ENCODE measurements at places on chromosomes 16 and 17.

GRCh38 chr17:17080781-17081180 lies 38.5 kb downstream of the MPRIP start:
- no peak for ATAC-seq

DNA sequence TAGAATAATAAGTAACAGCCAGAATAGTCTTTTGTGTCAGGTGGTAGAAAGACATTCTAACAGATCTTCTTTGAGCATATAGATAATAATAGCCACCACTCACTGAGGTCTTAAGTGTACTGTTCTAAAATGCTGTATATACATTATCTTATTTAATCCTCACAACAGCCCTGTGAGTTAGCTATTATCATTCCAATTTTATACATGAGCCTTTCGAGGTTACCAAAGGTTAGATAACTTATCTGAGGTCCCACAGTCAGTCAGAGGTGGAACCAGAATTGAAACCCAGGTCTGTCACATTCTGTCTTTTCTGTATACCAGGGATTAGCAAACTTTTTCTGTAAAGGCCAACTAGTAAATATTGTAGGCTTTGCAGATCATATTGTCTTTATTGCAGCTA lies 23.2 kb downstream of the REXO5 start:
- ATAC-seq: no peak

GRCh38 chr16:27977966-27978365 lies 85.5 kb downstream of the GSG1L start:
- ATAC-seq: no peak

- no peak for ATAC-seq
Measured at GRCh38 chr16:26742040-26742439, 324.7 kb upstream of the C16orf82 start.

DNA sequence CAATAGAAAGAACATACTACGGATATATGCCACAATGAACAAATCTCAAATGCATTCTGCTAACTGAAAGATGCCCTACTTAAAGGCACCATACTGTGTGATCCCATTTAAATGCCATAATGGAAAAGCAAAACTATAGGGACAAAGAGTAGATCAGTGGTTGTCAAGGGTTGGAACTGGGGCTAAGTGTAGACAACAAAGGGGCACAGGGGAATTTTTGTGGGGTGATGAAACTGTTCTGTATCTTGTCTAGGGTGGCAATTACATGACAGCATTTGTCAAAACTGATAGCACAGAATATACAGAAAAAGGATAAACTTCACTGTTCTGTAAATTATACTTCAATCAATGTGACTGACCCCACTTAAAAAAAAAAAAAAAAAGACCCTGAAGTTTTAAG lies 17.7 kb downstream of the GFOD2 start:
- ATAC-seq: no peak

DNA sequence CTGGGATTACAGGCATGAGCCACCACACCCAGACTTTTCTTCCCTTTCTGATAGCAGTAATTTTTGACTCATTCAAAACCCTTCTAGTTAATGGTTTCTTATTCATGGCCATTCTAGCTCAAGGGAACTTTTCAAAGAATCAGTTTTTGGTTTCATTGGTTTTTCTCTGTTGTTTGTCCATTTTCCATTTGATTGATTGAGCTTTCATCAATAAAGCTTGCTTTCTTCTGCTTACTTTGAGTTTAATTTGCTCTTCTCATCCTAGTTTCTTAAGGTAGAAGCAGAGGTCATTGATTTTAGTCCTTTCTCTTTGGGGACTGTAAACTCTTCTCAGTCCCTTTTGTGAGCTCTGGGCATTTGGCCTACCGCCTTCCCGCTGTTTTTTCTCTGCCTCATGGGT lies 82.0 kb upstream of the CHMP6 start:
- ATAC-seq: no peak

Measured in SK-N-SH treated with all-trans-retinoic acid at 6 μM for 48 hours (cell line).